Activated T-helper 1 cell treated with anti-CD3 and anti-CD28 coated beads, Interleukin-12 subunit alpha, Interleukin-12 subunit beta, Interleukin-2, Interleukin-4 antibody, amounts not matched to agents 30 ng/mL and 10 ng/mL and 1 ng/mL, durations not matched to agents 14 hours and 24 hours and 36 hours (primary cell): ENCODE measurements at places on chromosomes 11 and 22. TPM values are rescaled to one million over a fixed set of nuclear protein-coding genes. Genes with fewer than 3 reads are reported as not detected.
A peak's percentile ranks its signal among the peaks of the same experiment; 100 is the strongest.

DNA sequence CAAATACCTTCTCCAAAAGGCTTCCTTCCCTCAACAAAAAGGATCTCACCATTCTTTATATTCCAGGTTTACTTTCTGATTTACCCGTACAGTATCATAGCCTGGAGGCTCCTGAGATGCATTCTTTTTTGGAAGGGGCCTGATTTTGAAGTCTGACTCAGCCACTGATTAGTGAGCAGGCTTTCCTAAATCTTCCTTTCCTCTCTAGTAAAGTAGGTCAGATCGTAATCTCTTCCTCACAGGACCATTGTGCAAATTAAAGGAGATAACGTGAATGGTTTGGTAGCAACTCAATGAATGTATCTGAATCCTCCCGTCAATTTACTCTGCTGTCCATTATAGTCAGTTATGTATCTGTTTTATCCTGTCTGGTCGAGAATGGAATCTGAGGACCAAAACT, 227.7 kb upstream of the ANO5 start:
- no peaks in the 10 kb centered on the region for H3K4me1 ChIP-seq
- DNase-seq: no peak
- no peaks in the 10 kb centered on the region for H3K27me3 ChIP-seq
- no peak overlapping the region for H3K27ac ChIP-seq
- H3K4me3 ChIP-seq: no peak overlapping the region

DNA sequence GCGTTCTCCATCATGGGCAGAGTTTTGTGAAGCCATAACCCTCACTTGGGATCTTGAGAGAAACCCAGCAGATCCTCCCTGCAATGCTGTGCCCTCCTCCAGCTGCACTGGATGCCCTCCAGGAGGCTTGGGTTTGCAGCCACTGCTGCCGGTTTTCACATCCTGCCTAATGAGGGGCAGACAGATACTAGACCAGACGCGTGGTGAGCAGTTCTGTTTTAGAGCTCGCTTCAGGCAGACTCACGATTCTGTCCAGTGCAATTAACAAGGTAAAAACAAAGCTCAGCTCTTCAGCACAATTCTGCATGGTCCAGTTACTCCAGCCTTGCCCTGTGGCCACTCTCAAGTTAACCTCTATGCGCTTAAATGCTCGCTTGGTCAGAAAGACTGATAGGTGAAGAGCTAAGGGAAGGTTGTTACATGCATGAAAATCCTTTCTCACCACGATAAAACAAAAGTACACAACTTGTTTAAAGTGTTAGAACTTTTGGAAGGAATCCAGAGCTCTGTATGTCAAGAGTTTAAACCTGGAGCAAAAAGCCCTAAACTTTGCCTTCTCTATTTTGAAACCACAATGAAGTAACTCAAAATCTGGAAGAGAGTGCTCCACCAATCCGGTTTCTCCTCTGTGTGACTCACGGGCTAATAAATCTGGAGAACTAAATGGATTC, 292.3 kb upstream of the FAT3 start:
- H3K27me3 ChIP-seq: no peaks in the 10 kb centered on the region
- H3K27ac ChIP-seq: no peak overlapping the region
- DNase-seq: no peak
- no peaks in the 10 kb centered on the region for H3K4me1 ChIP-seq
- no peak overlapping the region for H3K4me3 ChIP-seq

DNA sequence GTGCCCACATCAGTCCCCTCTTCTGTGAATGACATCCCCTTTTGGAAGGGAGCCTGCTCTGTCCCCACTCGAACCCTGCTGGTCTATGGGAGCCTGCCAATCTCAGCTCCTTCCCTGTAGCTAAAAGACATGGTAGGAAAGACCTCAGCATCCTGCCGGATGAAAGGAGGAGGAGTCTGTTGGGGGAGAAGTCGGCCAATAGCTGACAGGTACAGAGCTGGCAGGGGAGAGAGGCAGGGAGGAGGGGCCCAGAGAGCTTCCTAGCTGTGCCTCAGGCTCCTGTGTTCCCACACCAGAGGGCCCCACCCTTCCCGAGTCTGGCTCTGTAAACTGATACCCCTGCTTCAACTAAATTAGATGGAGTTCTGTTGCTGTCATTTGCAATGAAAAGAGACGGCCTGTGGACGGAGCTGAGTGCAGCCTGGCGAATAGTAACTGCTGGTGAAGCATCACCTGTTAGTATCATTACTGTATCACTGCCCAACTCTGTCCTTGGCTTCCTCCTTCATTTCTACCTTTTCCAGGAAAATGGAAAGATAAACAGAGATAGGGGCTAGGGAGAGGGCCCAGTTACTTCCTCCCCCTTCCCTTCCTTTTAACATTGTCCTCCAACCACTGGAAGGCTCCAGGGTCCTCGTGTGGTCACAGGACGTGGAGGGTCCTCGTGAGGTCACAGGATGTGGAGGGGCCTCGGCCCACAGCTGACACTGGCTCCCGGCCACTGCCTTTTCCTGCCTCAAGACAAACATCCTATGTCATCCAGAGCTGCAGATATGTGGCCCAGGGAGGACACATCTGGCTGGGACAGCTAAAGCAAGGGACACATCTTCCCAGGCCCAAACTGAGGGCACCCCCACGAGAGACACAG, 15.1 kb downstream of the FXYD6 start:
- H3K27ac ChIP-seq: peak overlapping the region; percentile 20
- H3K4me1 ChIP-seq: peaks cover 5% of the 10 kb centered on the region
- no peaks in the 10 kb centered on the region for H3K36me3 ChIP-seq

DNA sequence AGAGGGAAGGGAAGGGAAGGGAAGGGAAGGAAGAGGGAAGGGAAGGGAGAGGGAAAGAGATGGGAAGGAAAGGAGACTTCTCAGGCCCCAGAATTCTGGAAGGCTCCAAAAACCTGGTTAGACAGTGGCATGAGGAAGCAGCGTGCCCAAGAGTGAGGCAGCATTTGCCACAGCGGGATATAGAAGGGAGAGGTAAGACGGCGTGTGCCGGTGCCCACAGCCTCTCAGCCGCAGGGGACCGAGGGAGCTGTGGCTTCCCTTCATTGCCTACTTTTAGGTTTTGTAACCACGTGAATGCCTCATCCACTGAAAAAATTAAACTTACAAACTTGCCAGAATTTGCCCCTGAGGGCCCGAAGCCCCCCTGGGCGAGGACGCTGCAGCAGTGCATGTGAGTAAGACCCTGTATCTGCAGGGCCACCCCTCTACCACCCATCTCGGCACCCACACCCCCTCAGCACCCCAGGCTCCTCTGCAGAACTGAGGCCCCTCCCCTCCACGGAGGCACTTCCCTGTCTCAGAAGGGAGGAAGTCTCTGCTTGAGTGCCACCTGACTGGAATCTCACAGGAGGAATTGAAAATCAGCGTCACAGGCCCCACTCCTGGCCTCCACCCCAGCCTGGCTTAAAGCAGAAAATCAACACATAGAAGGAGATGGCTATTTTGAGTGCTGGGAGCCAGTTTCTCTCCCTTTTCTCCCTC, 58.1 kb downstream of the LINC01488 start:
- H3K27me3 ChIP-seq: peaks cover 8% of the 10 kb centered on the region
- DNase-seq: no peak
- H3K4me1 ChIP-seq: no peaks in the 10 kb centered on the region
- H3K4me3 ChIP-seq: no peak overlapping the region
- no peaks in the 10 kb centered on the region for H3K36me3 ChIP-seq

DNA sequence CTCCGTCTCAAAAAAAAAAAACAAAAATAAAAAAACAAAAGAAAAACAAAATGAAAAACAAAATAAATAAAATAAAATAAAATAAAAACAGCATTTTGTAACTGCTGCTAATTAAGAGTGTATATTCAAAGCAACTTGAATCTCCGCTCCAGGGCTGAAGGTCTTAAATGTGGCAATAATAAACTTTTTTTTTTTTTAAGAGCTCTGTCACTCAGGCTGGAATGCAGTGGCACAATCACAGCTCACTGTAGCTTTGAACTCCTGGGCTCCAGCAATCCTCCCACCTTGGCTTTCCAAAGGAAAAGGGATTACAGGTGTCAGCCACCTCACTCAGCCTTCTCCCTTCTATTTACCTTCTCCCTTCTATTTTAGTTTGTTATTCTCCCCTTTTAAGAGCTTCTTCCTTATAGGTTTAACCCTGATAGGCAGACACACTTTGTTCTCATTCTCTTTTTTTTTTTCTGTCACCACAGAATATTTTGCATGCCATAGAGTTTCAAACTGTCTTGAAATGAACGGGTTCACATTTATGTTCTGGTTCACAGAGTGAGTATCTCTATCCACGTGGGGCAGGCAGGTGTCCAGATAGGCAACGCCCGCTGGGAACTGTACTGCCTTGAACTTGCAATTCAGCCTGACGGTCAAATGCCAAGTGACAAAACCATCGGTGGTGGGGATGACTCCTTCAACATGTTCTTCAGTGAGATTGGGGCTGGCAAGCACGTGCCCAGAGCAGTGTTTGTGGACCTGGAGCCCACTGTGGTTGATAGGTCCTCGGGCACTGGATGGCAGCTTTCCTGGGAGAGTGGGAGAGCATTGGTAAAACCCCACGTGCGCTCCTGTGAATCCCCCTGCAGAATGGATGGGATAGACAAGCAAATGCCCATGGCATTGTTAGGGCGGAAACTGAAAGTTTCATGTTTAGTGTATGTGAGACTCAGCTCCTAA, 19.4 kb downstream of the LRRC74B start:
- no peaks in the 10 kb centered on the region for H3K4me1 ChIP-seq
- H3K36me3 ChIP-seq: no peaks in the 10 kb centered on the region
- no peak for DNase-seq
- H3K27me3 ChIP-seq: peaks cover 3% of the 10 kb centered on the region
- H3K4me3 ChIP-seq: no peak overlapping the region

DNA sequence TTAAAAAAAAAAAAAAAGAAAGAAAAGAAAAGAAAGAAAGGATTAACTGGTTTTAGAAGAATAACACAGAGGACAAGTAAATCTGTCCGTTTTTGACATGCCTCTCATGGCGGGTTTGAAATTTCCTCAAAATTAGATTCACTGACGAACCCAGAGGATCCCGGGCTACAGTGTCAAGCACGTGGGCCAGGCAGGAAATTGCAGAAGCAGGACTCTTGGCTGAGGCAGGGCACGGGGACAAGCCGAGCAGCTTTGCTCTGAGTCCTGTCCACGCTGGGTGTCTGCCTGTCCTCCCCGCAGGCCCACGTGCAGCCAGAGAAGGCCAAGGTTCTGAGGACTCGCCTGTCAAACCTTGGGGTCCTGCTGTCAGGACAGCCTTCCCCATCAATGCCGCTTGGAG, 24.7 kb downstream of the GAL start:
- H3K27ac ChIP-seq: no peak overlapping the region
- no peak overlapping the region for H3K4me3 ChIP-seq
- H3K36me3 ChIP-seq: no peaks in the 10 kb centered on the region
- no peaks in the 10 kb centered on the region for H3K4me1 ChIP-seq
- H3K27me3 ChIP-seq: no peaks in the 10 kb centered on the region
- no peak for DNase-seq

DNA sequence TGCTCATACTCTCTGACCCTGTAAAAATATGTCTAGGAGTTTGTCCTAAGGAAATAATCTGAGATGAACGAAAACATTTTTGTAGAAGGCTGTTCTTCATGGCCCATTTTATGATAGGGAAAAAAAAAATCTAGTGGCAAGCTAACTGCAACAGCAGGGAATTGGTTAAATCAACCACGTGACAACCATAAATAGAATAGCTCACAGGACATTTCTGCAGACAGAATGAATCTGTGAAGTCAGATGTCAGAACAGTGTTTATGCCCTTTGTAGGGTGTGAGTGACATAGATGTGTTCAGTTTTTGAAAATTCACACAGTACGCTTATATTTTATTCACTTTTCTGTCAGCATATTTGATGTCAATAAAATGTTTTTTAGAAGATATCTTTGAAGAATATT, 16.1 kb downstream of the ARHGAP1 start:
- no peak for DNase-seq
- H3K36me3 ChIP-seq: peaks cover 7% of the 10 kb centered on the region

MRGPRE gene
- total RNA-seq: not detected in 2 replicates

PDE2A gene
- total RNA-seq: 0.57 and 0.64 TPM in 2 replicates

APOA5 gene
- total RNA-seq: not detected in 2 replicates
